NAMALWA (cell line): ENCODE measurements at places on chromosomes 7 and 10.
A peak's percentile ranks its signal among the peaks of the same experiment; 100 is the strongest.

DNA sequence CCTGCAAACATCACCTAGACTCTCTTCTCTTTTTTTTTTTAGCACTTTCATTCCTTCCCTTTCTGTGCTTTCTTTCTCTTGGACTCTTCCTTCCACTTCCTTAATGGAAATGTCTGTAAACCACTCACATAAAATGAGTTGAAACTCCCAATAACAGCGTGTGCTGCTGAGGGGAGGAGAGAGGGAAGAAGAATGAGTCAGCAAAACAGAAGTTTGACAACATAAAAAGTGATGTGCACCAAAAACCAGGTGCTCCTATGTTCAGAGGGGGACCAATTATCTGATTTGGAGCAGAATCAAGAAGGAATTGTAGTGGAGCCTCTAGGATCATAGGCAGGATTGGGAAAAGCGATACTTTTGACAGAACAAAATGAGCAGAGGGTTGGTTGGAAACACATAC, 712.1 kb upstream of the IGFBP3 start:
- DNase-seq: no peak

DNA sequence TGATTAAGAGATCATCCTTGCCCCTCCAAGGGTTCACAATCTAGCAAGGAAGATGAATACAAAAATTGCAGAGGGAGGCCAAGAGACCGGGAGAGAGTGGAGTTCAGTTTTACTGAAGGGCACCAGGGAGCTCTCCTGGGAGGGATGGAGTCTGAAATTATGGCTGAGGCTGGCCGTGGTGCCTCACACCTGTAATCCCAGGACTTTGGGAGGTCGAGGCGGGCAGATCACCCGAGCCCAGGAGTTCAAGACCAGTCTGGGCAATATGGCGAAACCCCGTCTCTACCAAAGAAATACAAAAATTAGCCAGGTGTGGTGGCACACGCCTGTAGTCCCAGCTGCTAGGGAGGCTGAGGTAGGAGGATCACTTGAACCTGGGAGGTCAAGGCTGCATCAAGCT, 51.4 kb upstream of the MXI1 start:
- no peak for DNase-seq

- DNase-seq: no peak
Observed at GRCh38 chr10:132983252-132984007, 41.1 kb upstream of the CFAP46 start.

DNA sequence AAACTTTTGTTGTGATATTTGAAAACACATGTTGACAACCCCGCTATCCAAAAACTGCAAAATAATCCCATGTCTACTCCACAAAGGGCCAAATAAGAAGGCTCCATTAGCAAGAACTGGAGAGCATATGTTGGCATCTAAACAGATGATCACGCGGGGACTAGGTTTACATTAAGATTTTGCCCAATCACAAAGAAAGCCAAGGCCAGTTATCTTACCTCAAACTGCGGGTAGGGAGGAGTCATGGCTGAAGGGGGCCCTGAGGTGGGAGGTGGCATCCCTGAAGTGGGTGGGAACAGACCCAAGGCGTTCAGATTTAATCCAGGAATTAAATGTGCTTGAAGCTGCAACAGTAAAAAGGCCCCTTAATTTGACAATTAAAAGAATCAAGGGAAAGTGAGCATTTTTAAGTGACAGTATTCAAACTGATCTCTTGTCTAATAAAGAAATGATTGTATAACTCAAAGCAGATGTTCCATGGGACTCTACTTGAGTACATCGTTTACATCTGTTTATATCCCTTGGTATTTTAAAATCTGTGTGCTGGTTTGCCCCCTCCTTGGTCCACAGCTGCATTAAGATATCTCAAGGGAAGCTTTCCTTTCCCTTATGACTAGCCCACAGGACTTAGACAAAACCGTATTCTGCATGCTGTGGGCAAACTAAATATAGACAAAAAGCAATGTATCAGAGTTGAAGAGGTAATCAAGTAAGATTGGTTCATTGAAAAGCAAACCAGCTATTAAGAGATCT, 42.9 kb downstream of the MALSU1 start:
- DNase-seq: no peak

GRCh38 chr7:108014215-108014614, 11.3 kb upstream of the LAMB1 start:
- no peak for DNase-seq

GRCh38 chr10:117226813-117227451, 14.0 kb upstream of the SLC18A2 start:
- peak; percentile 30 for DNase-seq

GRCh38 chr10:28155726-28156125, 147.1 kb downstream of the MPP7 start:
- no peak for DNase-seq

- DNase-seq: no peak
Observed at GRCh38 chr7:43508461-43508860, 74.4 kb upstream of the STK17A start.

DNA sequence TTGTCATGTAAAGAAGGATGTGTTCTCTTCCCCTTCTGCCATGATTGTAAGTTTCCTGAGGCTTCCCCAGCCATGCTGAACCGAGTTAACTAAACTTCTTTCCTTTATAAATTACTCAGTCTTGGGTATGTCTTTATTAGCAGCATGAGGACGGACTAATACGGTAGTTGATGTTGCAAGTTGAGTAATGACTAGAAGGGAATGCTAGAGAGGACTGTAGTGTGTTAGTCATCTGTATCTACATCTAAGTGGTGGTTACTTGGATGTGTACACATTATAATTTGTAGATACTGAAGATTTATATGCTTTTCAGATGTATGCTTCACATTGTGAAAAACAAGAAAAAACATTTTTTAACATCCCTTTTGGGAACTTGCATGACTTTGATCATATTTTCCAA, 244.6 kb downstream of the POLR1F start:
- DNase-seq: no peak

GRCh38 chr10:128029731-128030369, 96.4 kb downstream of the MKI67 start:
- DNase-seq: no peak

GRCh38 chr7:23383225-23383624, 84.1 kb downstream of the MALSU1 start:
- no peak for DNase-seq

GRCh38 chr10:48243487-48243886, 31.0 kb downstream of the FRMPD2 start:
- DNase-seq: no peak

DNA sequence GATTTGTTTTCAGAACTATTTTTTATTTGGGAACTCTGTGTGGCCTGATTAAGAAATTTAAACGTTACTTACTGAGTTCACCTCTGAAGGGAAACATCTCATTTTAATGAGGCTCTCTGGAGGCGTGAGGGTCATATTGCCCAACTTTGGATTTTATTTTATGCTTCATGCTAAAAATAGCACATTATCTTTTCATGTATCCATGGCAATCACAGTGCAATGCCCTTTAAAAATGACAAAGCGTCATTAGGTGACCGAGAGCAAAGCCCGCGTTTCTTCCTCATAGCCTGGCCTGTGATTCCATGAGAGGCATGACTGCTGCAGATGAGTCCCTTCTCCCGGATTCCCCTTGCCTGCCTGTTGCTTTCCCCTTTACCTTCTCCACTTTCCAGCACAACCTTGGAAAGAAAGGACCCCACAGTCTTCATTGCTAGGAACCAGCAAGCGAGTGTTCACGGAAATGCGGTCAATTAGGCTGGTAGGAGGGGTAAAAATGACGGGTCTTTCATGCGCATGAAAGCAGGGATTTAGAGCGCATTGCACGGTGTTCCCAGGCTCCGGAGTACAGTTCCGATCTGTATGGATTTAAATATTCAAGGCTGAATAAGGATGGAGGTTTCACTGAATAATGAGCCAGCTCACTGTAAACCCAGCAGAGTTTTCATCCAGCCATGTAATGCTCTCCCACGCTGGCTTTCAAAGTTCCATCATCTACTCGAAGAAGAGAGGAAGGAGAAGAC, 98.2 kb upstream of the PITRM1 start:
- DNase-seq: no peak

GRCh38 chr10:57897611-57898010, 370.1 kb downstream of the IPMK start:
- DNase-seq: no peak

DNA sequence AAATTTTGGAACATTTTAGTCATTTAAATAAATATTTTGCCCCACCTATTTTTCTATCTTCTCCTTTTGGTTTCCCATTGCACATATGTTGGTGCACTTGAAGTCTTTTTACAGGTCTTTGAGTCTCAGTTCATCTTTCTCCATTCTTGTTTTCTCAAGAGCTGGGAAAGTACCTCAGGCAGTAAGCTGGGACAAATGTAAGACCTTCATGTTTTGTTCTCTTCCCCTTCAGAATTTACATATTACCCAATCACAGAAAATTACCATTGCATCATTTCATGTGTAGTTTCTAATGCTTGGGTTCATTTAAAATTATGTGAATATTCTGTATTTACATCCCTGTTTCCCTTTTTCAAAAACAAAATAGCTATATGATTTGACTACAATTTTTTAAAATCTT, 1150.0 kb upstream of the POT1 start:
- no peak for DNase-seq

DNA sequence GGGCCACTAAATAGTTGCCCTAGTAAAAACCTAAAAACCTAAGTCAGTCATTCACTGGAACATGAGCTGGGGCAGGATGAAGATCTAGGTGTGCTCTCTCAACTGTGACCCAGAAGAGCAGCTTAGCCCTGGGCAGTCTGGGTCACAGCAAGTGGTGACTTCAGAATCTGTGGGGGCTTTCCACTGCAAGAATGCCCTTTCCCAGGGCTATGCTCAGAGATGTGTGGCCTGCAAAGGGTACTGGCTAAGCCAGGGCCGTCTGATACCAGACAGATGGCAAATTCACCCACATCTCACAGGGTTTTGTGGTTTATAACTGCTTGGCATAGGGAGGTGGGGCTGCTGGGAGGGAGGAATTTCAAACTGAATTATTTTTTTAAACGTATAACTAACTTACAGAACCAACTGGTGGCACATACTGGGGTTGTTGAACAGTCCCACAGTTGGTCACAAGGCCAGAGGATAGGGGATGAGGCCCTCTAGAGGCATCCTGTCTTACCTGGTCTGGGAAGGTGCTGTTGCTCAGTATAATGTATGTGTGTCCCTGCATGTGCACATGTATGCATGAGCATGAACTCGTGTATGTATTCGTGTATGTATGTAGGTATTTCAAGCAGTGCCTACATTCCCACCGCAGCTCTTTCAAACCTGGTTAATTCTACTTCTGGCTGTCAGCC, 63.2 kb downstream of the PRPF18 start:
- no peak for DNase-seq

GRCh38 chr7:156527458-156527890, 113.1 kb upstream of the RNF32 start:
- no peak for DNase-seq

GRCh38 chr7:29780346-29780745, 26.0 kb upstream of the WIPF3 start:
- DNase-seq: no peak

GRCh38 chr7:138935465-138936011, 45.7 kb downstream of the KIAA1549 start:
- no peak for DNase-seq

DNA sequence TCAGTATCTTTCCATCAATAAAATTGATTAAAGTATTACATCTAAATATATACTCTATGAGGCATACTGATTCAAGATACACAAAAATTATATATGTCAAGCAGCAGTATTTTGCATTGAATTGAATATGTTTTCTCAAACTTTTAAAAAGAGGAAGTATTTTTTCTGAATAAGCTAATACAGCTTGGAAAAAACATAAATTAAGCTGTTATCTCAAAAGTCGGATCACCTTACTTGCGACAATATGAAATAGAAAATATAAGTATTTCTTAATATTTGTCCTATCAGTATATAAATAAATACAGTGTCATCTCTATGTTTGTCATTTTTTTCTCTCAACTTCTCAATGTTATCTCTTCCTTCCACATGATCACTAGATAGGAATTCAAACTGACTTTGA, 139.3 kb downstream of the MBL2 start:
- no peak for DNase-seq

DNA sequence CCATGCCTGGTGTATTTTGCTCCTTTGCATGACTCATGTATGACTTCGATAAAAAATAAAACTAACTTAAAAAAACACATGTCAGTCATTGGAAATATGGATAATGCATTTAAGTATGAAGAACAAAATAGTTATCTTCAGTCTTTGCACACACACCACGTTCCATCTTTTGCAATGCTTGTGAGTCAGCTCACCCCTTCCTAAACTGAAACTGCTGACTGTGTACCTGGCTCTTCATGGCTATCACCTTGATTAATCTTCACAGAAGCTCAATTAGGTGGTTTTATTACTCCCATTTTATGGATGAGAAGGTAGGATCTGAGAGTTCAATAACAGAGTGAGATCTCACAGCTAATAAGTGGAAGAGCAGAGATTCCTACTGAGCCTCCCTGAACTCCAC, 79.5 kb downstream of the CARD11 start:
- no peak for DNase-seq

GRCh38 chr7:122845286-122845685, 41.0 kb downstream of the CADPS2 start:
- no peak for DNase-seq

DNA sequence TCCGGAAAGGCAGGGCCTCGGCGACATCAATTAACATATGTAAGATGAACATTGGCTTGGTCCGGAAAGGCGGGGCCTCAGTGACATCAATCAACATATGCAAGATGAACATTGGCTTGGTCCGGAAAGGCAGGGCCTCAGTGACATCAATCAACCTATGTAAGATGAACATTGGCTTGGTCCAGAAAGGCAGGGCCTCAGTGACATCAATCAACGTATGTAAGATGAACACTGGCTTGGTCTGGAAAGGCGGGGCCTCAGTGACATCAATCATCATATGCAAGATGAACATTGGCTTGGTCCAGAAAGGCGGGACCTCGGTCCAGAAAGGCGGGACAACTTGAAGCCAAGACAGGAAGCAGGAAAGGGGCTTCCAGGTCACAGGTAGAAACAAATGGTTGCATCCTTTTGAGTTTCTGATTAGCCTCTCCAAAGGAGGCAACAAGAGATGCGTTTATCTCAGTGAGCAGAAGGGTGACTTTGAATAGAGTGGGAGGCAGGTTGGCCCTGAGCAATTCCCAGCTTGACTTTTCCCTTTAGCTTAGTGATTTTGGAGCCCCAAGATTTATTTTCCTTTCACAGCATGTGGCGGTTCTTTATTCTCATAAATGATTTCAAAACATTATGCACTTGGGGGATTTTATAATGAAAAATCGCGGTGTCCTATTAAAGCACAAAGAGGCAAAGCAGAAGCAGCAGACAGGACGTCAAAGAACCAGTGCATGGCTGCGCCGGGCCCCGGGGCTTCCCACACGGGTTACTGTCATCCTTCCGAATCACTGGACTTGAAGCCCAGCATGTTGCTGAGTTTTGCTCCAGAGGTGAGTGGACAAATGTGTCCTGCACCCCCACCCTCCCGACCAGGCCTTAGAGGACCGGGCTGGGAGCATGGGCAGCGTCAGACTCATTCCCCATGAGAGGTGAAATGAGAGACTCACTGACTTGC, 43.1 kb upstream of the EN2 start:
- peak; percentile 99 for DNase-seq

GRCh38 chr10:62189131-62189530, 79.5 kb downstream of the RTKN2 start:
- DNase-seq: no peak
